CD4-positive, alpha-beta T cell treated with Interleukin-6 at 100 ng/mL for 8 hours (primary cell): ENCODE measurements at places on chromosomes 3 and 15.

GRCh38 chr15:93288728-93289294 lies 199.8 kb upstream of the RGMA start:
- no peak for DNase-seq

DNA sequence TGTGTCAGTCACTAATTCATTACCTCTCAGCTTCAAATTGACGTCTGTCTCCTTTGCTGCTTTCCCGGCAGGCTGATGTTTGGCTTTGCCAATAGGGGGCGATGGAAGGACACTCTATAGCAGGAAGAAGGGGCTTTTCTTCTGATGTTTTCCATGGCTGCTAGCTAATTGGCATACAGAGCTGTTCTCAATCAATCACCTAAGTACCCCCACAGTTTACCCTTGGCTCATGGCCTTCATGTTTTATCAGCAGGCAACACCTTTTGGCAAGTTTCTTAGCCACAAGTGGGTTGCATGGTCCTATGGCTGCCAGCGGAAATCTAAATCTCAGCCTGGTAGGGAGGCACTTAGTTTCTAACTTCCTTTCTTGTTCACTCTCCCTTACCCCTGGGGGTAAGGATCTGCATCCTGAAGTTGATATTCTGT lies 45.0 kb downstream of the ESYT3 start:
- DNase-seq = no peak

- DNase-seq = no peak
These were observed 57.5 kb downstream of the GHSR start for GRCh38 chr3:172390792-172391191.

- no peak for DNase-seq
These were observed 779 bp downstream of the ST3GAL6 start for GRCh38 chr3:98763819-98764418.

DNA sequence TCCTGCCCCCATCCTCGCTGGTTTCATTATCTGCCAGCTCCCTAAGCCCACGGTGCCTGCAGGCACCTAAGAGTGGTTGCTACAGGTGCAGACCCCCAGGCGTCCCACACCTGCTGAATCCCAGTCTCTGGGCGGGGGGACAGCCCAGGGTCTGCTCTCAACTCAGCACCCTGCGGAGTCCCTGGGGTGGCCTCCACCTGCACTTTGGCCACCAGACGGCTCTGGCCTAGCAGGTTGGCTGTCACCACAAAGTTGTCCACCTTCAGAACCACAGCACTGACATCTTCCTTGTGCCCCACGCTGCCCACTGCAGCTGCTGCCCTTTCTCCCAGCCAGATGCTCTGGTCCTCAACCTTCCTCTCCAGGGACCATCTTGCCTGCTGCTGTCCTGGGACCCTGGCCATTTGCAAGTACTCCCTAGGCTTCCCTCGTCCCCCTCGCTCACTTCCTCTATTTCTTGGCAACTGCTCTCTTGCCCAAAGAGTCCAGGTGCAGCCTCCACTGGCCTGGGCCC lies 34.9 kb upstream of the SNRPA1 start:
- no peak for DNase-seq

DNA sequence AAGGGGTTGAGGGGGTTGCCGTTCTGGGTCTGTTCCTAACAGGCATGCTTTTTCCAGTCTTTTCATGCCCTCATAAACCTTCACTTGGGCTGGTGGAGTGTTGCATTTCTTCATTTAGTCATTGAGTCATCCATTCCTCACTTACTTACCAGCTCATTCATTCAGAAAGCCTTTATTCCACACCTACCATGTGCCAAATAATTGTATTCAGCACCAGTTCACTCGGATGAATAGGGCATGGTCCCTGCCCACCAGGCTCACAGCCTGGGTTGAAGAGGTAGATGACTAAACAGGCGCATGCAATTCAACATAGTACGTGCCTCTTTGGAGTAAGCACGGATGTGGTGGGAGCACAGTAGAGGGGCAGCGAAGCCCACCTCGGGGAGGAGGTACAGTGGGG lies 35.1 kb upstream of the THSD4 start:
- no peak for DNase-seq

DNA sequence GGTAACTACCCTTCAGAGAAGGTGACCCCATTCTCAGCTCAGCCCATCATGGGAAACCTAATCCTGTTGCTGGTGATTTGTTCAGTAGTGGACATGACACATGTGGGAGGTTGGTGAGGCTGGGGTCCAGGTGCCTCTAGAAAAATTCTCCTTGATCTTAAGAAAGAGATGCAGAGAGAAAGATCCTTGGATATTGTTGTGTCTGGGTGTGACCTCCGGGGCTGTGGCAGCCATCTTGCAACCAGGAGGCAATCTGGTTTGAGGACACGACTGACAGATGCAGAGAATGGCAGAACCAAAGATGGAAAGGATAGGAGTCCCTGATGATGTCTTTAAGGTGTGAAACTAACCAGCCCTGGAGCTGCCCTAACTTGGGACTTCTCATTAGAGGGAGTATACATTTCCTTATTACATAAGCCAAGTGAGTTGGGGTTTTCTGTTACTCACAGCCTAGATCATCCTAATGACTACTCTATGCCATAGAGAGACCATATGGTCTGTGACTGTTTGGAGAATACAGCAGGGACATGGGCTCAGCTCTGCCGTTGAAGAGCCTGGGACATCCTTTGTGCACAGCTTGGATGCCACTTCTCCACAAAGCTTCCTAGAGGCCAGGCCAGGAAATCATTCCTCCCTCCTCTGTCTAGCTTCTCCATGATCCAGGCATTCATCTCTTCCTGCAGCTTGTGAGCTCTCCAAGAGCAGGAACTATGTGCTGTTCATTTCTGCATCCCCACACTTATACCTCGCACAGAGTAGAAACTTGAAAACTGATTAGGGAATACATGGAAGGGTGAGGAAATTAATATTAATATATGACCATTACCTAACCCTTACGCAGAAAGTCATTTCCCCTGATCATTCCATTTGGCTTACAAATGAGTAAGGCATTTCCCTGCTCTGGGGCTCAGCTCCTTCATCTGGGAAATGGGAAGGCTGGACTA lies 45.9 kb downstream of the HRH1 start:
- DNase-seq = no peak
